ENCODE measurements at places on chromosomes 7 and 10.
A peak's percentile ranks its signal among the peaks of the same experiment; 100 is the strongest.

- no peak for DNase-seq
Measured at GRCh38 chr7:152152267-152152666, 126.8 kb downstream of the GALNT11 start.

DNA sequence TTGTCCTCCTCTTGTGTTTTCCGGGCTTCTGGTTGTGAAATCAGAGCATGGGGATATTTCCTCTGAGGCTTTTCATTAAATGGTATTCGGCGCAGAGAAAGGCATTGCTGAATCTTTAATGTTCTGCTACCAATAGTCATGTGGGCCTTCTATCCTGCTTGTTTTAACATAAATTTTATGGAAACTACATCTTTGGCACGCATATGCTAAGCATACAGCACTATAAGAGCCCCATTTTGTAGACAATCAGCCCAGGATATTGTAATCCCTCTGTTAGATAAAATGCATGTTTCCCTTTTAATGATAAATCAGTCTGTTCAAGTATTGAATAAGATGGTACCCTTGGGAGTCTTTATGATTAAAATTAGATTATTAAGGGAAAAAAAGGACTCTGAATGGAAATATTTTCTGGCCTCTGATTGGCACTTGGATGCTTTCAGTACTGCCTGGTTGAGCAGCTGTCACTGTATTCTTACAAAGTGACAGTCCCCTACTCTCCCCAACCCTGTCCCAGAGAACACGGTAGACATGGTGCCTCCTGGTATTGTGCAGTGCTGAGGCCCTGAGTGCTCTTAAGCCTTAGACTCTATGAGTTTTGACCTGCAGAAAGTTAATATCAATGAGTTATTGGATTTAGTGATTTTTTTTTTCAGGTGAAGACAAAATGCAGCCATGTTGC lies 256.3 kb downstream of the POU6F2 start:
- DNase-seq, result no peak

GRCh38 chr7:38813768-38814167 lies 95.2 kb downstream of the VPS41 start:
- DNase-seq, result no peak

DNA sequence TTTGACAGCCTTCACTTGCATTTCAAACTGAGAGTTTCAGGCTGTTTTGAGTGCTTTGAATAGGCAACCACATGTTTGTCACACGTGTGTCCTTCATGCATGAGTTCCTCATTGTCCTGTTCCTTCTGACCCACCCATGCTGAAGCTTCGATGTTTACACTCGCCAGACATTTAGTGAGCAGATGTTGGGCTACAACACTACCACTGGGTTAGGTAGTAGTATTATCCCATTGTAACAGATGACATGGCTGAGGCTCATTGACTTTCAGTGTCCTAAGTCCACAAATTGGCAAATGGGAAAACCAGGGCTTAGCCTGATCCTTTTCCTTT lies 456.1 kb downstream of the PHTF2 start:
- DNase-seq, result no peak

- DNase-seq, result no peak
Measured at GRCh38 chr10:33113466-33113865, 155.4 kb upstream of the ITGB1 start.

DNA sequence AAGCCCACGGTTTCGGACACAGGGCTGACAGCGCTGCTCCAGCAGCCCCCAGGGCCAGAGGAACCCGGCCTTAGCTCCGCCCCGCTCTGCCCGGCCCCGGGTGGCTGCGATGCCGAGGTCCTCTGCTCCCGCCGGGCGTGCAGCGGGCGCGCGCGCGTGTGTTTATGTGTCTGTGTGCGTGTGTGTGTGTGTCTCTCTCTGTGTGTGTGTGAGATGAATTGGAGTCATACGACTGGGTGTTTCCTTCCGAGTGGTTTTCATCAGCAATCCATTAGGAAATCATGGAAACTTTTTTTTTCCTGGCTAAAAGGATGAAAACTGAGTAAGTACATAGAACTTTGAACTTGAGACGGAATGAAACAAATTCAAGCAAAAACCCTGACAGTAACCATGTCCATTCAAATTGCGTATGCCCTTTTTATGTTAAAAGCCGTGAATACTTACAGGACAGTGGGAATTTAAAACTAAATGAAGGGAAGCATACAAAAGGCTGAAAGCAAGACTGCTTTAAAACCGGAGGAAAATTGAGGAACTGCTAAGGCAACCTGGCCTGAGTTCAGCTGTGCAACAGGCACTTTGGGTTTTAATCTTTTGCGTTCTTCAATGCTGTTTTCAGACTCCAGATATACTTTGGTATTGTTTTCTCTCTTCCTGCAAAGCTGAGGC lies at the start of gene CPED1:
Gene CPED1, plus strand, starts transcription at position 121 of the 666 bp plus-strand sequence. CDS start 911 bp downstream, outside the sequence.
- peak; percentile 81 for DNase-seq

DNA sequence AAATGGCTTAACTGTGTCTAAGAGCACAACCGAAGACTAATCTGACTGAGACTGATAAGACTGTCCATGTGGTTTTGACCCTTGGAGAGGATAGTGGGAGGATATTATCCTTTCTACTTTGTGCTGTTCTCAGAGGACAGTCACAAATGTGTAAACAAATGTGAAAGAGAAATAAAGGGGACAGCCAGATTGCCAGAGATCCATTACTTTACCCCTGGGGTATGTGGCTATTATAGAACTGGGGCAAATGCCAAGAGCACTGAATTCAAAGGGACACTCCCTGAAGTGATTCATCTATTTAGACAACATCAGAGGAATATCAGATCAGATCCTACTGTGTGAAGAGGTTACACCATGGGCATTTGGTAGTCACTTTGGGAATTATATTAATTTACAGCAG lies 154.7 kb downstream of the RNLS start:
- no peak for DNase-seq
